H1 (cell line): ENCODE measurements at places on chromosomes 7 and 10. TPM values are rescaled to one million over a fixed set of nuclear protein-coding genes. Genes with fewer than 3 reads are reported as not detected.

DNA sequence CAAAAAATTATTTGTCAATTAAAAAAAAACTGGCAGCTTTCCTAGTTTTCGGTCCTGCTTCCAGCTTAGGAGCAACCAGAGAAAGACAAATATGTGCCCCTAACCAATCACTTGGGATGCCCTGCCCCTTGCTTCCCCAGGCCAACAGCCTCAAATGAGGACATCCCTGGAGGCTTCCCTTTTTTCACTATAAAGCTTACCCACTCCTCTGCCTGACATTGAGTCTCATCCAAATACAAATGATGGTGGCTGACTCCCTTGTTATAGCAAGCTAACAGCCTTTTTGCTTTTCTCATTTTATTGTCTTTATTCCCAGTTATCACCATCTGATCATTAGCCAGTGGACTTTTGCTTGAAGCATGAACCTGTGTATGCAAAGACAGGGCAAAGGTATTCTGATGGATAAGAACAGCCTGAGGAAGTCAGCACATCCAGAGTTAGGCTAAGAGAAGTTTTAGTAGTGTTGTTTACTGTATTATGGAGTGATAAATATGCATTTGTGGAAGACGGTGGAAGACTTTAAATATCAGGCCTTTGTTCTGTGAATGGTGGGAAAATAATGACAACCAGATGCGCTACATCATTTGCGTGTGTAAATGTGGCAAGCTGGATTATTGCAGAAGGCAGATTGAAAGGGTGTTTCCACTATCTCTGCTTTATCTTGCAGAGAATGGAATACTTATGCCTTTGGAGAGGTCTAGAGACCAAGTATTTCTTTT is 1.7 kb upstream of the CCM2 start:
- no peak for DNase-seq

DNA sequence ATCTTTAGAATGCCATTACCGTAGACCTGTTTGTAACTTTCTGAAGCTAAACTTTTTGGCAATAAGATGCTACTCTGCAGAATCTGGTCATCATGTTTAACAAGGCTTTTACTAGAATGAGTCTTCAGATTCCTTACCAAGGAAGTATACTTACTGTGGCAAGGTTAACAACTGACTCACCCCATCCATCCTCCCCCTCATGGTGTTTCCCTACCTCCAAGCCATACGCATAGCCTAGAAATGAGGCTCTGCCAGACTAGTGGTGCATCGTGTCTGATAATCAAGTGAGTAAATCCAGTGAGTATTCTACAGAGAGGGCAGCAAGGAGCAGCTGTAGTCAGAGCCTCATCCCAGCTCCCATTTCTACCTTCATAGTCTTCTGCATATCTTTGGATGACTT is 223.6 kb downstream of the IPMK start:
- DNase-seq: no peak

GRCh38 chr7:107610323-107610722 is 30.3 kb downstream of the BCAP29 start:
- DNase-seq: no peak

GRCh38 chr10:109987452-109988211 is 20.2 kb upstream of the ADD3 start:
- DNase-seq: no peak

Gene RTKN2
- 22.1 and 24.6 TPM in 2 replicates for total RNA-seq

DNA sequence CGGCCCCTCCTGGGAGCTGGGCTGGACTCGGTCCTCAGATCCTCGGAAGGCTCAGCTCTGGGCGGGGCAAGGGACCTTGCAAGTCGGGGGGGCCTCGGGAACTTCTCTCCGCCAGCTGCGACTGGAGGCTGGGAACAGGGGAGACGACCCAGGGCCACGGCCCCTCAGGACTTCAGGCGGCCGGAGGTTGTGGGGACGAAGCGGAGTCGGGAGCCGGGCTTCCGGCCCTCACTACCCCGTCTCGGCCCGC is 2.6 kb downstream of the ADIRF start:
- DNase-seq: peak; percentile 76

DNA sequence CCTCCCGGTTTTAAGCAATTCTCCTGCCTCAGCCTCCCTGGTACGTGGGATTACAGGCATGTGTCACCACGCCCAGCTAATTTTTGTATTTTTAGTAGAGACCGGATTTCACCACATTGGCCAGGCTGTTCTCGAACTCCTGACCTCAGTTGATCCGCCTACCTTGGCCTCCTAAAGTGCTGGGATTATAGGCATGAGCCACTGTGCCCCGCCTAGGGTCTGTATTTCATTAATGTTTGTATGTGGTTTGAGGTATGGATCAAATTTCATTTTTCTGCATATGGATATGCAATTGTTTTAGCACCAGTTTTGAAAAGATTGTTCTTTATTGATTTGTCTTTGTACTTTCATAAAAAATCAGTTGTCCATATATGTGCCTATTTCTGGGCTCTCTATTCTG is 26.0 kb downstream of the CYP26A1 start:
- DNase-seq: no peak

GRCh38 chr10:48990226-48990625 is 50.6 kb upstream of the LRRC18 start:
- no peak for DNase-seq

- DNase-seq: no peak
Measured at GRCh38 chr10:69801094-69801433, 642 bp upstream of the COL13A1 start.

Gene LIPN
- total RNA-seq: not detected in 2 replicates

DNA sequence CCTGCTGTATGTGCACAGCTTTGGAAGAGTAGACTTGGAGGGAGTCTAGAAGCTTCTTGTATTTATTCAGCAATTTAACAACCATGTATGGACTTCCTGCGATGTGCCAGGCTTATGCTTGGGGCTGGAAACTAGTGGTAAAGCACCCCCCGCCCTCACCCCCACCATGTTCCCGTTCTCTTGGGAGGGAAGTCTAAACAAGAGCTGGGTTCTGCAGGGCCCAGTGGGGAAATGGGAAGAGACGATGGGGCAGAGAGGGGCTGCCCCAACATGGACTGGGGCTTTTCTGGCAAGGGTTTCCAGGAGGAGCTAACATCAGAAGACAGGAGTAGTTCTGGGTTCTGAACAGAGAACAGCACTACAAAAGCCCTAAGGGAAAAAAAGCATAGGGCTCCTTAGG is 8.0 kb downstream of the RASSF4 start:
- DNase-seq: no peak

DNA sequence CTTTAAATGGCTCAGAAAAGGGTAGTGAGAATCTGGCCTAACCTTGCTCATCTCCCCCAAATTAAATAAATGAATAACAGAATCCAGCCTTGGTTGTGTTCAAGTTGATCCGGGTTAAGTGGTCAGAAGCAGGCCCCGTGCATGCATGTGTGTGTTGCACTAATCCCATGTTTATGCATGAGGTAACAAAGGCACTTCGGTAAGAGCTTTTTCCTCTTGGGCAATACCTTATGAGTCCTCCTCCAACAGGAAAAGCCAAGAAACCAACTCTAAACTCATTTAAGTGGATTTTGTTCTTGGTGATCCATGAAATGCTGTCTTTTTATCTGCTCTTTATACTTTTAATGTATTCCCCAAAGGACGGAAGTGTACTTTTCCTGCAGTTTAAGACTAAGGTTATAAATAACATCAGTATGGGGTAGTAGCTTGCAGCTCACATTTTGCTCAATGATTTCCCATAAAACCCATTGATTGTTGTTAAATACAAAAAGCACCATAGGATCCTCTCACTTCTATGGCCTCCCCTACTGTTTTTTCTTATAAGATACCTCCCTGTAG is 104.9 kb upstream of the YAE1 start:
- no peak for DNase-seq

- no peak for DNase-seq
Measured at GRCh38 chr10:100129424-100129823, 47.8 kb upstream of the CPN1 start.

Gene HECW1
- total RNA-seq: 10.5 and 12.7 TPM in 2 replicates

Gene TMEM196
- 0.07 and 0.33 TPM in 2 replicates for total RNA-seq

Gene PRPF18
- total RNA-seq: 12.1 and 12.6 TPM in 2 replicates

- DNase-seq: no peak
Measured at GRCh38 chr10:75655791-75656451, 224.5 kb downstream of the LRMDA start.

Gene RNF32
- 0.67 and 1.2 TPM in 2 replicates for total RNA-seq

DNA sequence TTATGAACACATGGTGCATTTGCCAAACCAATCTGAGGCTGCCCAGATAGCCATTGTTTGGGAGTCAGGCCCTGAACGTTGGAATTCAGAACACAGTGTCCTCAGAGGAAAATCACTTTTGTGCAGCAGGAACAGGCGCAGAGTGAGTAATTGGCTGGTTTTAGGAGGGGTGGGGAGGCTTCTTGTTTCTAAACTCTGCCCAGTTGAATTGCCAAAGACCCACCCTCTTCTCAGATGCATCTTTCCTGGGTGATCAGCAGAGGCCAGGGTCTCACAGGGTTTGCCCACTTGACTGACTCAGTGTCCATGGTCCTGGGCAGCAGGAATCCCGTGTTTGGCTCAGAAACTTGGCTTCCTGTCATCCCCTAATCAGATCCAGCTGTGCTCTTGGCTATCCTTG is 24.3 kb downstream of the PRLHR start:
- no peak for DNase-seq

DNA sequence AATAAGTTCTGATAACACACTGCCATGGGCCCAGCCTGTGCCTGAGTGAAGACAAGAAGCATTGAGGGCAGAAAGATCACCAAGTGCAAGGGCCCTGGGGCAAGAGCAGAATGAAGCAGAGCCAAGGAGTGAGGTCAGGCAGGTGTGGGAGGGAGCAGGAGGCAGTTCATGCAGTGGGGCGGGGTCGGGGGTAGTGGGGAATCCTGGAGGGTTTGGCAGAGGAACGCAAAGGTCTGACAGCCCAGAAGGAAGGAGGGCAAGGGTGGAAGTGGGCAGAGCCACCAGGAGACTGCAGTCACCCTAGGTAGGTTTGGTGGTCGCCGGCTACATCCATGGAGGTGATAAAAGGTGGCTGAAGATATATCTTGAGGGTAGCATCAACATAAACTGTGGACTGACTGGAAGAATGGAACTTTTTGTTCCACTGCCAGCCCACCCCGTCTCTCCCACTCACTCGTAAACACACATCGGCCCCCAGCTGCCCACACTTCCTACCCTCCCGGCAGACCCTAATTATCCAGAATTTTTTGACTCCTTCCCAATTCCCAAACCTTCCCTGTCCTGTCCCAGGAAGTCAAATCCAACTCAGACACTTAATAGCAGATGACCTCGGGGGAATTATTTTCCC is 172.4 kb downstream of the ARHGAP12 start:
- DNase-seq: no peak

GRCh38 chr10:75083972-75084833 is 27.3 kb upstream of the SAMD8 start:
- no peak for DNase-seq

GRCh38 chr10:129494740-129495139 is 27.7 kb downstream of the MGMT start:
- no peak for DNase-seq

Gene PTF1A
- not detected in 2 replicates for total RNA-seq

DNA sequence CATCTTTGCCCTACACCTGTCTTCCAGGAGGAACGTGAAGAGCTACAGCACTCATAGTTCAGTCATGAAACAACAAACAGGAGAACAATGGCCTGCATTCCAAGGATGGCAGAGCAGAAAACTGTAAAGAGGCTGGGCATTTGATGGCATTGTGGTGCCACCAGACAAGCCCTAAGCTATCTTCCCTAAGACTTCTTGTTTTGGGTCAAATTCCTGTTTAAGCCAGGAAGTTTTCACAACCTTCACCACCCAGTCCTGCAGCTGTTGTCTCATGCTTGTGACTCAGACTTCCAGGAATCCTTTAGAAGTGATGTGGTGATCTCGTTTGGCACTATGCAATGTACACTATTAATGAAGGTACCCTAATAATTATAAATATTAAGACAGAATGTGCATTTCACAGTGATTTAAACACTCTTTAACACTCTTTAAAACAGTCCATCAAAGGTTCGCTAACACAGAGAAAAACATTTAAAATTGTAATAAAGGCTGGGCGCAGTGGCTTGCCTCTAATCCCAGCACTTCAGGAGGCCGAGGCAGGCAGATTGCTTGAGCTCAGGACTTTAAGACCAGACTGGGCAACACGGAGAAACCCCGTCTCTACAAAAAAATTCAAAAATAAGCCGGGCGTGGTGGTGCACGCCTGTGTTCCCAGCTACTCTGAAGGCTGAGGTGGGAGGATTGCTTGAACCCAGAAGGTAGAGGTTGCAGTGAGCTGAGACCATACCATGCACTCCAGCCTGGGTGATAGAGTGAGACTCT is 2.7 kb upstream of the HERPUD2 start:
- no peak for DNase-seq
